Hematopoietic multipotent progenitor cell treated with erythropoietin and hydrocortisone succinate and interleukin-3 and kit ligand, for 17 days (in vitro differentiated cells): ENCODE measurements at places on chromosomes 1 and 21.

GRCh38 chr1:12180315-12180714 lies 13.5 kb downstream of the TNFRSF1B start:
- no peak for DNase-seq

DNA sequence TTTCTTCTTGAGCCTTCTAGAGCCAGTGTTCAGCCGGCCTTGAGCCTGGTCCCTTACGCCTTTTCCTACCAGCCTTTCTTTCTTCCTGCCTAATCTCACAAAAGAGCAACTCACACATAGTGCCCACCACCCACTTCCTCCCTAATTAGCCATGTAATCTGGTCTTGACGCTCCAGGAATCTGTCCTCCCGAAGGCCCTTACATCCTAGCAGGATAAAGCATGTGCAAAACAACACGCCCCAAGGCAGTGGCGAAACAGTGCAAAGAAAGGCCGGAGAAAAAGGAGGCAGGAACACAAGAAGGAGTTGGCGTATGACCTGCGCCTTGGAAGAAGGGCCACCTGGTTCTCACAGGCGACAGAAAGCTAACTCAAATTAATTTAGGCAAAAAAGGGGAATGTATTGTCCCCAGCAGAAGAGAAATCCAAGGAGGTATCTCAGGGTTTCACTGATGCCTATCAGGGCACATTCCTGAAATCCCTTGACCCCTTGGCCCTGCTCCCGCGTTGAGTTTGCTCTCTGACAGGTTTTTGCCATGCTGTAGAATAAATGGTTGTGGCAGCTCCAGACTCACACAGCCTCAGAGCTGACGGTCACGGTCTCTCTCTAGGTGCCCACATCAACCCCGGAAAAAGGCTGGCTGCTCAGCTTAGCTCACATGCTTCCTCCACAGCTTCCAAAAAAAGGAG lies 79.0 kb downstream of the ZNF281 start:
- DNase-seq: no peak

DNA sequence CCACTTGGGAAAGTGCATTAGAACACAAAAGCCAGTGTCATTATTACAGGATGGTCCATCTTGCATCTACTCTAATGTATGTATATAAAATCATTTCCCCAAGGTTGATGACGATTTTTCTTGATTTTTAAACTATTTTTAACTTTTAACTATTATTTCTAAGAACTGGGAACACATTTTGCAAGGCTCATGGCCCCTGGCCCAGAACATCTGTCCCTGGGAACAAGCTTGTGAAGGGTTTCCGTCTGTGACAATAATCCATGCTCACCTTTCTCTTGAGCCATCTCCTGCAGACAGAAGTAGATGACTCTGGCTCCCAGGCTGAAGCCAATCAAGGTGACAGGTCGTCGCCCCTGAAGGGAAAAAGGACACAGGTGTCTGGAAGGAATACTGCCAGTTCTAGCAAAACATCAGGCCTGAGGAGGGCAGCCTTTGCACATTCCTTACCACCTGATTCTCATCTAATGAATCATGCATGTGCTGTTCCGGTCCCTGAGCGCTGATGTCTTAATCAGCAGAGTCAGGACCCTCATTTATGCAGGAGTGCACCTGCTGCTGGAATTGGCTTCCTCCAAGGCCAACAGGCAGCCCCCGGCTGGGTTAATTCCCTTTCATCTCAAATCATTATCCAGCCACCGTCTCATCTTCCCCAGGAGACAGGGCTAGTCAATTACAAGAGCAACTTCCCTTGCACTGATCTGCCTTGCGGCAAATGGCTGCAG lies 62.5 kb downstream of the TMCO4 start:
- DNase-seq: no peak

DNA sequence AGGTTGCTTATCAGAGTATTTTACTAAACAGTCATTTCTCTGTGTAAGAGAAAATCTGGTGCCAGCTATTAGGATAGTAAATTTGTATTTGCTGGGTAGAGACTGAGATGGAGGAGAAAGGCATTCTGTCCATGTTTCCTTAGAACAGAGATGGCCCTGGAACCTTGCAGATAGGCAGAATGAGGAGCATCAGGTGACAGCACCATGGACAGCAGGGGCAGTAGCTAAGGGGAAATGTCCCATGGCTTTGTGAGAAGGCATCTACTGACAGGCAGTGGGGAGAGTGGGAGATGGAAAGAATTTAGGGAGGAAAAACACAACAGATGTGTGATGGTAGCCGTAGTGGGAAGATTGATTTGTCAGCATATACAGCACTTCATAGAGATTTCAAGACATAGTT lies 105.0 kb downstream of the PRRX1 start:
- no peak for DNase-seq

- no peak for DNase-seq
These were observed 109.6 kb upstream of the ZNF678 start for GRCh38 chr1:227453631-227454355.

DNA sequence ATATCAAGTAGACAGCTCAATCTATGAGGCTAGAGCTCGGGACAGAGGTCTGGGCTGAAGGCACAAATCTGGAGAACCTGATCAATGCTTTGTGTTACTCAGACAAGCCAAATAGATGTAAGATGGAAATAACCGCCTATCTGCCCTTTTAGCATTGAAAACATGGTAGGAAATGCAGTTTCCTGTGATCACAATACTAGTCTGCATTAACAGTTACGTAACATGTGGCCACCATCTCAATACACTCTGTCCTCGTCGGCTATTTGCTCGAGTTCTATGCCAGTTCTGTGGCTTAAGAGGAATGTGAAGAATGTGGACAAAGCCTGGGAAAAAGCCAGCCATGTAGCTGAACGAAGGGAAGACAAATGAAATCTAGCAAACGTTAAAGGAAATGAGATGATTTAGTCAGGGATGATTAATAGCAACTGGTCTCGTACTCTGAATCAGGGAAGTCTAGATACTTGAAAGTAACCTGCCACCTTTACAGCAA lies 73.3 kb downstream of the HSF2BP start:
- no peak for DNase-seq

- DNase-seq: no peak
These were observed 4.9 kb downstream of the SPTA1 start for GRCh38 chr1:158681606-158682005.

GRCh38 chr1:78437941-78438340 lies 52.8 kb upstream of the PTGFR start:
- DNase-seq: no peak

- DNase-seq: no peak
These were observed 13.6 kb upstream of the C1orf185 start for GRCh38 chr1:51088474-51088873.

- DNase-seq: no peak
These were observed 149.2 kb downstream of the ACTL8 start for GRCh38 chr1:17904290-17904689.
